Endodermal cell (in vitro differentiated cells): ENCODE measurements at places on chromosomes 6 and 20. TPM values are rescaled to one million over a fixed set of nuclear protein-coding genes. Genes with fewer than 3 reads are reported as not detected.

DNA sequence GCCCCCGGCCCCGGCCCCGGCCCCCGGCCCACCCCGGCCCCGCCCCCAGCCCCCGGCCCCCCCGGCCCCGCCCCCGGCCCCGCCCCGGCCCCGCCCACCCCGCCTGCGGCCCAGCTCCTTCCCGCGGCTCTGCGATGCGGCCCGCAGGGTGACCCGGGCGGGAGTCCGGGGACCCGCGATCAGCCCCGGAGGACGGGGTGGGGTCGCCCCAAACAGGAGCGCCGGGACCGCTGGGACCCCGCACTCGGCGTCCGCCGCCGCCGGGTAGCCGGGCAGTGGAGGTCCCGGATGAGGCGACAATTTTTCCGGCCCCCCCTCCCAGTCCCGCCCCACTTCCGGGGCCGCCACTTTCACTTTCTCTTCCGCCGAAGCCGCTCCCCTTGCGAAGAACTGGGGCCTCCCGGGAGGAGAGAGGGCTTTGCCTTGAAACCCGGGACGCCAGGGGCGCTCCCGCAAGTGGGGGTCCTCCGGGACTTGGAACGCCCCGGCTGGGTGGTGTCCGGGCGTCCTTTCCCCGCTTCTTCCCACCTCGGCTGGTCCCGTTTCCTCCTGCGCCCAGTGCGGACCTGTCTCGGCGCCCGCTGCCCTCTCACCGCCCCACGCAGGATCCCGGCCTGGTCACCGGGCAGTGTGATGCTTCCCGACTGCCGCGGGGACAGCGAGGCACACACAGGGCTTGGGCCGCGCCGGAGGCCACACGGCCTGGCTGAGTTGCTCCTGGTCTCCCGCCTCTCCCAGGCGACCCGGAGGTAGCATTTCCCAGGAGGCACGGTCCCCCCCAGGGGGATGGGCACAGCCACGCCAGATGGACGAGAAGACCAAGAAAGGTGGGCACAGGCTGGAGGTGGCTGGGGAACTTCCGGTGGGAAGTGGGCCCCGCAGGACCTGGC lies at the start of gene RBCK1:
Gene RBCK1 (plus strand): TSS at position 347 of the 890 bp plus-strand sequence. CDS start 459 bp downstream, at position 806.
- peak; percentile 91 for DNase-seq
- peak within 1 kb of the TSS; percentile 16 for H3K27ac ChIP-seq
- H3K36me3 ChIP-seq, result peaks cover 22% of the 10 kb centered on the region
- peak within 1 kb of the TSS; percentile 92 for H3K4me3 ChIP-seq

SYNDIG1 gene
- total RNA-seq, result 3.8 and 5.5 TPM in 2 replicates

NKX2-2 gene
- 1.4 and 1.5 TPM in 2 replicates for total RNA-seq

HSPA12B gene
- 1.4 to 4.4 TPM (median 1.7 TPM) in 3 replicates for total RNA-seq

DNA sequence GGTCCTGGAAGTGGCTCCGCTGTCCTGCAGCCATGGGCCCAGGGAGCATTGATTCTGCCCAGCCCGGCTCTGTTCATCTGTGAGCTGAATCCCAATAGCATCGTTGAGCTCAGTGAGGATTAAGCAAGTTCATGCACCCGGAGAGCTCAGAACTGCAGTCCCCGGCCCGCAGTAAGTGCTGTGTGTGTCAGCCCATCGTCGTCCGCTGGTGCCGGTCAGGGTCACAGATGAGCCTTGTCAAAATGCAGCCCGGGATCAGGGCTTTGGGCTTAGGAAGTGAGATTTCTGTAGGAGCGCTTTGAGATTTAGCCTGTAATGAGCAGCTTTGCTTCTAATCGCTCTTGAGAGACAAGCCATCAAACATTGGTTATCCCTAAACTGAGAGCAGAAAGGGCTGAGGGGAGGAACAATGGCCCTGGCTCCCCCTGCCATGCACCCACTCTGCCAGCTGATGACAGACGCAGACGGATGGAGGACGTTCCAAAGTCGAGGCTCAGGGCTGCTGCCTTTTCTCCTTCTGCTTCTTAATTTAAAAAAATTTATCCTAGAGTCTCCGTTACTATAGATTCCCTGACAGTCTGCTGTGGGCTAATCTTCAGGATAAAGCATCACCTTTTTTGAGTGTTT lies 25.6 kb upstream of the SULF2 start:
- H3K4me3 ChIP-seq, result no peak overlapping the region
- peaks cover 12% of the 10 kb centered on the region for H3K4me1 ChIP-seq
- H3K27me3 ChIP-seq, result no peaks in the 10 kb centered on the region
- no peak for DNase-seq

UNC5CL gene
- total RNA-seq, result 3.3 to 4.7 TPM (median 3.6 TPM) in 3 replicates

DNA sequence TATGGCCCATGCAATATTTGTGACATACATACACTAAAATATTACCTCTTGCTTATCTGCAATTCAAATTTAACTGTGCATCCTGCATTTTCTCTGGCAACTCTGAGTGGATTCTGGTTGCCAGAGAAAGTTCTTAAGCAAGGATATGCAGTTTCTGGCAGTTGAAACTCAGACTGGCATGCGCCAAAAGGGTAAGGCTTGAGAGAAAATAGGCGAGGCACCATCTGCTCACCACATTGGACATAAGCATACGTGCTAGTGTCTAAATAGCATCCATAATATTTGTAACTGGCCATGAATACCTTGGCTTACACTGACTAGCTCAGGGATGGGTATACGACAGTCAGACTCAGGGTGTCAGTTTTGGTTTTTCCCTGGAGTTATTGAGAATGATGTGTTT lies 465.1 kb downstream of the DOK5 start:
- no peaks in the 10 kb centered on the region for H3K27me3 ChIP-seq
- no peak overlapping the region for H3K4me3 ChIP-seq
- no peaks in the 10 kb centered on the region for H3K36me3 ChIP-seq
- peaks cover 3% of the 10 kb centered on the region for H3K4me1 ChIP-seq

TTBK1 gene
- total RNA-seq, result 0.42 to 0.65 TPM (median 0.62 TPM) in 3 replicates

DNA sequence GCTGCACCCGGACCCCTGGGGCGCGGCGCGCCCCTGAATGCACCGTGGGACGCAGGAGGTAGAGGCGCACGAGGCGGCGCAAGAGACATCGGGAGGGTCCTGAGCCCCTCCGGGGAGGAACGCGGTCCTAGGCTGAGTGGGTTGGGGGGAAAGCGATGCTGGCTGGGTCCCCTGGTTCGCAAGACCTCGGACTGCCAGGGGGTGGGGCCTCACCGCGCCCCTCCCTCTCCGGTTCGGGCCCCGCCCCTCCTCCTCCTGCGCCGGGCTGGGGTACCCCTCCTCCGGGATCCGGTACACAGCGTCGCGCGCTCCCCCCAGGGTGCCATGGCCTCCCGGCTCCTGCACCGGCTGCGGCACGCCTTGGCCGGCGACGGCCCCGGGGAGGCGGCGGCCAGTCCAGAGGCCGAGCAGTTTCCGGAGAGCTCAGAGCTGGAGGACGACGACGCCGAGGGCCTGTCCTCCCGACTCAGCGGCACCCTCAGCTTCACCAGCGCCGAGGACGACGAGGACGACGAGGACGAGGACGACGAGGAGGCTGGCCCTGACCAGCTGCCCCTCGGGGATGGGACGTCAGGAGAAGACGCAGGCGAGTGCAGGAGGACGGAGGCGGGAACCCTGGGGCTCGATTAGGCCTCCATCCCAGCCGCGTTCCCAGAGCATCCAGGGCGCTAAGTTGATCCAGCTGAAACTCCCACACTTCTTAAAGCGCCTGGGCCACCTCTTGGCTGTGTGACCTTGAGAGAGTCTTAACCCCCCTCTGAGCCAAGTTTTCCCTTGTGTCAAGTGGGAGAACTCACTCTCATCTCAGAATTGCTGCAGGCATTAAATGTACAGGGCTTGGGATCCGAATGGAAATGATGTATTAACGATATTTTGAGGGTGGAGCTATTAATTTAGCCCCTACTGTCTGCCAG lies 541 bp downstream of the SNX21 start:
- peak; percentile 93 for DNase-seq
- H3K36me3 ChIP-seq, result peaks cover 4% of the 10 kb centered on the region
- no peaks in the 10 kb centered on the region for H3K27me3 ChIP-seq
- peak overlapping the region; percentile 42 for H3K27ac ChIP-seq

DNA sequence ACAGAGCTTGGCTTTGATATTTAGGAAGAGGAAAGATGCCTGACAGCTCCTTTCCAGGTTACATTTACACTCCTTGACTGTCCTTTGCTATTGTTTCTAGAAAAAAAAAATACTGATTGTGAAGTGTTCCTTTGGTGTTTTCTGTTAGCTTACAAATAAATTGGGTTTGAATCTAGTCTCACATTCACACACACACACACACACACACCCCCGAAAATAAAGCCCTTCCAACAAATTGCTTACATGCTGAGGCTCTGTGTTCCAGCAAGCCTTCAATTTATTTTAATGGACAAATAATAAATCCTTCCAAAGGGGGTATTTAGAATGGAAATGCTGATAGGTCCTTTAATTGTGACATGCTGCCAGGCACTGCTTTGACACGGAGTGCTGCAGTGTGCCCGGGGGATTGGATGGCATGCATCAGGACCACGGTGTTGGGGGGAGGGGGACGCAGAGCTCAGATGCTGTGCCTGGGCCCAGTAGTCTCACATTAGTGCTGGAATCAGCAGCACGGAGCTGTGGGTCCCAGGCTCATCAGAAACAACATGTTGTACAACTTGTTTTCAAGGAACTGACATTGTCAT lies 199.9 kb downstream of the CD83 start:
- H3K4me1 ChIP-seq, result no peaks in the 10 kb centered on the region
- no peak overlapping the region for H3K27ac ChIP-seq
- no peak overlapping the region for H3K4me3 ChIP-seq
- no peak for DNase-seq
- no peaks in the 10 kb centered on the region for H3K36me3 ChIP-seq

GRCh38 chr20:41678799-41679198 lies 60.6 kb upstream of the CHD6 start:
- H3K36me3 ChIP-seq, result no peaks in the 10 kb centered on the region
- H3K4me3 ChIP-seq, result no peak overlapping the region
- H3K27me3 ChIP-seq, result no peaks in the 10 kb centered on the region
- DNase-seq, result no peak
- H3K4me1 ChIP-seq, result no peaks in the 10 kb centered on the region

- H3K4me1 ChIP-seq, result no peaks in the 10 kb centered on the region
- H3K36me3 ChIP-seq, result no peaks in the 10 kb centered on the region
- no peaks in the 10 kb centered on the region for H3K27me3 ChIP-seq
- H3K4me3 ChIP-seq, result no peak overlapping the region
- H3K27ac ChIP-seq, result no peak overlapping the region
These were observed 59.9 kb upstream of the TINAG start for GRCh38 chr6:54248319-54248718.

TPMT gene
- total RNA-seq, result 10.8 to 15.8 TPM (median 15.2 TPM) in 3 replicates

DNA sequence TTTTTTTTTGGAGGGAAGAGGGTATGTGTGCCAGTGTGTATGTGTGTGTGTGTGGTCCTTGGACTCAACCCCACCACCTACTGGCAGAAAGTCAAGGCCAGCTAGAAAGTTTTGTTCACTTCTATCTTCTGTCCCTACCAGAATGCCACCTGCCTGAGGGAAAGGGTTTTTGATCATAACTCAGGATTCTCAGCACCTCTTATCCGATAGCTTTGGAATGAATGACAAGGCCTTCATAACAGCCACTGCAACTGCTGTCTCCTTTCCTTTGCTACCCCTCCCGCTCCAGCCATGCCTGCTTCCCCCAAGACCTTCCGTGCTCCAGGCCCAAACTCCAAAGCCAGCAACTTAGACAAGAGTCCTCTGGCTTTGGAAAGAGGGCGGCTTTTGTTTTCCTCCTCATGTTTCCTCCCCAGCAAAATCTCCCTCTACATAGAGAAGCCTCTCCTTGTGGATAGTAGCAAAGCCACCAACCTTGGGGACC lies 18.7 kb downstream of the BTN3A1 start:
- H3K4me3 ChIP-seq, result peak overlapping the region; percentile 98
- no peaks in the 10 kb centered on the region for H3K36me3 ChIP-seq
- H3K27me3 ChIP-seq, result no peaks in the 10 kb centered on the region
- H3K4me1 ChIP-seq, result no peaks in the 10 kb centered on the region
- H3K27ac ChIP-seq, result peak overlapping the region; percentile 15
- peak; percentile 74 for DNase-seq

- H3K36me3 ChIP-seq, result peaks cover 7% of the 10 kb centered on the region
- H3K4me3 ChIP-seq, result peak within 1 kb of the TSS; percentile 88
- peaks cover 7% of the 10 kb centered on the region for H3K4me1 ChIP-seq
- no peak within 1 kb of the TSS for H3K27ac ChIP-seq
- H3K27me3 ChIP-seq, result no peaks in the 10 kb centered on the region
These were observed at the start of gene DACT2 for GRCh38 chr6:168319279-168320111. TSS of gene DACT2 (minus strand) at chr6:168319777. CDS start at chr6:168319633, 144 bp downstream.

DNA sequence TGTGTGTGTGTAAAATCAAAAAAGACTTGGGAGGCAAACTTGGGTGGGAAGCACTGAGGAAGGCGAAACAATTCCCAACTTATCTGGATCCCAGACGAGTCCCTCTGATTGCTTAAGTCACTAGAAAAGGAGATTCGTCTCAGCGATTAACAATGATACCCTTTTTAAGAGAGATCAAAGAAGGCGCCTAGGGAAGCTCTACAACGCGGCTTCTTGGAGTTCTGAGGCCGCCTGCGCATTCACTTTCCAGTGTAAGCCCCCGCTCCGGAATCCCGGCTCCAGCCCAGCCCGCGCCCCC lies 8.7 kb upstream of the TBX18 start:
- H3K27ac ChIP-seq, result no peak overlapping the region
- H3K27me3 ChIP-seq, result peaks cover 100% of the 10 kb centered on the region
- no peak for DNase-seq
- H3K4me3 ChIP-seq, result peak overlapping the region; percentile 80

DNA sequence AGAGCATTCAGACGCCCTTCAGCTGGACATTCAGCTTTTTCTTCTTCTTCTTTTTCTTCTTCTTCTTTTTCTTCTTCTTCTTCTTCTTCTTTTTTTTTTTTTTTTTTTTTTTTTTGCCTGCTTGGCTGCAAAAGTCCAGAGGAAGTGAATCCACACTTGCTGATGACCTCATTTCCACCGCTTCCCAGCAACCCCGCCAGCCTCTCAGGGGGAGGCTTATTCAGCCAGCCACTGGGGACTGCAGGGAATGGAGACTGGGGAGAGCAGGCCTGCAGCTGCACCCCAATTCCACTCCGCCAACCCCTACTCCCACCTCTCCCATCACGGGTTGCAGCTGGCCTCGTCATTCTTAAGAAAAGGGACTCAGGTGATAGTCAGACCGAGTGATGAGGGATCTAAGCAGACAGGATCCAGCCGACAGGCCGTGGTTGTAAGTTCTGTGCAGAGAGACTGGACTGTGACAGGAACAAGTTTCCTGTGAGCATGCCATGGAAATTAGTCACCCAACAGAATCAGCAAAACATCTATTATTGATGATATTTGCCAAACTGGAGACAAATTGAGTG lies 59.0 kb upstream of the QKI start:
- H3K27ac ChIP-seq, result peak overlapping the region; percentile 62
- no peaks in the 10 kb centered on the region for H3K27me3 ChIP-seq
- no peak overlapping the region for H3K4me3 ChIP-seq
- DNase-seq, result no peak
- H3K4me1 ChIP-seq, result no peaks in the 10 kb centered on the region
